ENCODE measurements at places on chromosomes 5 and 9.

DNA sequence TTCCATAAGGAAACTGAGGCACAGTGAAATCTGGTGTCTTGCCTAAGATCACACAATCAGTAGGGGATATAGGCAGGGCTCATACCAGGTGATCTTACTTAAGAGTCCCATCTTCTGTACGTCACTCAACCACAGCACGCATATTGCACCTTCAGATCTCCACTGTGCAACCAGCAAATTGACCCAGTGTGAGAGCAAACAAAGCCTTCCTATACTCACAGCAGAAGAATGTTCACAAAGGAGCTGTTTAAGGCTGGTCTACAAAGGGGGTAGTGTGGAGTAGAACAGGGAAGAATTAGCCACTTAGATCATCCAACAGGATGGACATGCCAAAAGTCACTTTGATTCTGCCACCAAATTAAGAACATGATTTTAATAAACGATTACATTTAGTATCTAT, 305.9 kb downstream of the SLIT3 start:
- DNase-seq = no peak

DNA sequence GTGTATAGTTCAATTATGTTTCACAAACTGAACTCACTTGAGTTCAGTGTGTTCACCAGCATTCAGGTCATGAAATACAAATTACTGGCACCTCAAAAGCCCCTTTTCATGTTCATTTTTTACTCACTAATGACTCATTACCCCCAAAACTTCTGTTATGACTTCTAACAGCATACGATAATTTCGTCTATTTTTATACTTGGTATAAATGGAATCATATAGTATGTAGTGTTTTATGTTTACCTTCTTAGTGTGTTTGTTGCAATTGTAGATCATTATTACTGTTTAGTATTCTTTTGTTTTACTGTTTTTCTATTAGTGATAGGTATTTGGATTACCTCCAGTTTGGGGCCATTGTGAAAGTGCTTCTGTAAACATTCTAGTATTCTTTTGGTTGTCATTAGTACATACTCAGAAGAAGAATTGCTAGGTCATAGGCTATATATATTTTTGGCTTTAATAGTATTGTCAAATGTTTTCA, 33.4 kb downstream of the DDX4 start:
- DNase-seq = no peak

GRCh38 chr5:58074222-58074621, 385.7 kb downstream of the PLK2 start:
- no peak for DNase-seq

DNA sequence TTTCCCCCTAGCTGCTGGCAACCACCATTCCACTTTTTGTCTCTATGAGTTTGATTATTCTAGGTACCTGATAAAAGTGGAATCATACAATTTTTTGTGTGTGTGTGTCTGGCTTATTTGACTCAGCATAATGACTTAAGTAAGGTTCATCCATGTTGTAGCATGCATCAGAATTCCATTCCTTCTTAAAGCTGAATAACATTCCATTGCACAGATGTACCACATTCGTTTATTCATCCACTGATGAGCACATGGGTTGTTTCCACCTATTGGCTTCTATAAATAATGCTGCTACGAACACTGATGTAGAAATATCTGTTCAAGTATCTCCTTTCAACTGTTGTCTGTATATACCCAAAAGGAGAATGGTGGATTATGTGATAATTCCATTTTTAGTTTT, 33.7 kb downstream of the AP3B1 start:
- DNase-seq = no peak

GRCh38 chr5:168987543-168988300, 313.2 kb downstream of the SLIT3 start:
- no peak for DNase-seq

DNA sequence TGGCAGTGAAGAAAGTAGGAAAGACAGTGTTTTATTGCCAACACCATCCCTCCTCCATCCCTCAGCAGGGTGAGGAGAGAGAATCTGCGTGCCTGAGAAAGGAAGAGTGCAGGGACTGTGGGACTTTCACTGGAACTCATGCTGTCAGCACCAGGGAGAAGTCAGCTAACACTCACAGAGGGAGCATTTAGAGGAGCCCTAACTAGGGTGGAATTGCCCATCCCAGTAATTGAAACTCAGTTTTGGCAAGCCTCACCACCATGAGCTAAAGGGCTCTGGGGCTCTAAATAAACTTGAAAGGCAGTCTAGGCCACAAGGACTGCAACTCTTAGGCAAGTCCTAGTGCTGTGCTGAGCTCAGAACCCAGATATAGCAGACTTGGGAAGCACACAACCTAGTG, 622.3 kb downstream of the SEMA5A start:
- DNase-seq = no peak

DNA sequence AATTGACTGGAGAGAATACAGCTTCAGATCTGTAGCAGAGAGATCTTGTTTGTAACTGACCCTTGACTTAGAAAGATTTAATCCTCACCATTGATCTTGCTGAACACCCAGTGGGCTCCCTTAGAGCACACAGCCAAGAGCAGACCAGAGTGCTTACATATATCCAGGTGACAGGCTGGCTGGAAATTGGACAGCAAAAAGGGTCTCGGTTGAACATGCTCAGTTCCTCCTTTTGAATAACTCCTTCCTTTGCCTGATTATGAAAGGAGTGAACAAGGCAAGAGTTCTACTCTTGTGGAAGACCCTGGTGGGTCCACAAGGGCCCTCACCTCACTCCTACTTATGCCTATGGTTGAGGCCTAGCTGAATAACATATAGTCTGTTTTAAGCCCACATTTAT, 134.2 kb upstream of the LHFPL2 start:
- no peak for DNase-seq

- no peak for DNase-seq
Observed at GRCh38 chr5:171888051-171888481, 102.4 kb downstream of the SMIM23 start.

- DNase-seq = no peak
Observed at GRCh38 chr9:88433583-88434255, 45.5 kb downstream of the SPIN1 start.

DNA sequence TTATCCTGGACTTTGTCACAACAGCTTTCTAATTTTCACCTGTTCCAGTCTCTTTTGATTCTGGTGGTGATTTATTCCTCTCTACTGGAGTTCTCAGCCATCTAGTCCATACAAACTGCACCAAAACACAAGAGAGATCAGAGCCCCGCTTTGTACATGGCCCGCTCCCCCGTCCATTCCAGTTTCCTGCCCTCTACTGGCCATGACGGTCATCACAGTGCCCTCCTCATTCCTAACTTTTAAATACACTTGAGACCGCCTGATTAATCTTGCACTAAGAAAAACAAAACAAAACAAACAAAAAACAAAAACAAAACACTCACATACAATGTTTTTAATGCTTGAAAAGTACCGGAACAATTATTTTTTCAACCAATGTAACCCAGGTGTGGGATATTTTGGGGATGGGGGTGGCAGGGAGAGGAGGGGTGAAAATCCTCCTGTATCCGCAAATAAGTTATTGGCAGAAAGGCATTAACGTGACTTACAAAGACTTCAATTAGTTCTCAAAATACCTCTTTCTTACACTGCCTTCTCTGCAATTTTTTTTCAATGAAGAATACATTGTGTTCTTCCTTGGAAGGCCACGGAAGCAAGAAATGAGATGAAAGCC, 84.8 kb upstream of the PAM start:
- no peak for DNase-seq

- DNase-seq = no peak
Observed at GRCh38 chr5:113034182-113034773, 57.7 kb downstream of the DCP2 start.

GRCh38 chr5:63022403-63022802, 443.8 kb downstream of the LRRC70 start:
- DNase-seq = no peak
